ENCODE measurements at places on chromosomes 7 and 10.

DNA sequence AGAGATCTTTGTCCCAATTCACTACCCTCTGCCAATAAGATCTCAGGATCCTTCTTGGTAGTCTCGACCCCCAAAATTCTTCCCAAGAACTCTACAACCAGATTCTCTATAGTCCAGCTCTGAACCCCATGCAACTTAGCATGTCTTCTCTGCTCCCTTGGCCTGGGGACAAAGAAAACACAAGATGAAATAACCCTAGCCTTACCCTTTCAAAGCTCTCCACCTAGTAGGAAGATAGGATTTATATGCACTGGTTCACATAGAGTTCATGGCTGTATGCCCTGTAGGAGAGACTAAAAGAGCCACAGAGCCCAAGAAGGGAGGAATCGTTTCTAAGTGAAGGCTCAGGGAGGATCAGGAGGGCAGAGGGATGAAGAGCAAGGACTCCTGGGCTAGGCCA is 96.1 kb downstream of the PPP1R3C start:
- DNase-seq: no peak

- no peak for DNase-seq
Measured at GRCh38 chr10:59799421-59799820, 46.2 kb upstream of the MRLN start.

- DNase-seq: no peak
Measured at GRCh38 chr10:11125004-11125403, 107.3 kb downstream of the CELF2 start.

DNA sequence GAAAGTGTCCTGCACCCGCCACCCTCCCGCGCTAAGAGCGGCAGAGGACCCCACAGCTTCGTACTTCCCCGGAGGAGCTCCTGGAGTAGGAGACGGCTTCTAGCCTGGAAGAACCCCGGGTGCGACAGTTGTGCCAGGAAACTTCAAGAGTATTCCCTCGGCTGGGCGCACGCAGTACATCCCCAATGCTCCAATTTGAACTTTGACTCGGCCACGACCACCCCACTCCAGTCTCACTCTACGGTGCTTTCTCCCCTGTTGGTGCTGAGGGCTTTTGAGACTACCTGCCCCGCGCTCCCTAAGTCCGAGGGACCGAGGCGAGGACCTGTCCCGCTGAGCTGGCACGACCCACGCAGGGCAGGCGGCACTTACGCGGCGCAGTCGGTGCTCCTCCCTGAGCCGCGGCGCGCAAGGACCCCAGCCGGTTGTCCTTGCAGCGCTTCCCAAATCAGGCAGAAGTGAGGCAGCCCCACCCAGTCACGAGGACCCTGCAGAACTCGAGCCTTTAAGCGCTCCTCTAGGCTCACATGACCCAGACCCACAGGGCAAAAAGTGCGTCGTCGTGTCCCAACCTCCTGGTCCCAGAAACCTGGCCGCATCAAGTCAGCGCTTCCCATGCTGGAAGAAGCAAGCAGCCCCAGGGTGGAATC is at the start of gene CPVL:
Gene CPVL, minus strand, starts transcription at position 481 of the 650 bp plus-strand sequence. CDS start 25,476 bp downstream, outside the sequence.
- DNase-seq: no peak

DNA sequence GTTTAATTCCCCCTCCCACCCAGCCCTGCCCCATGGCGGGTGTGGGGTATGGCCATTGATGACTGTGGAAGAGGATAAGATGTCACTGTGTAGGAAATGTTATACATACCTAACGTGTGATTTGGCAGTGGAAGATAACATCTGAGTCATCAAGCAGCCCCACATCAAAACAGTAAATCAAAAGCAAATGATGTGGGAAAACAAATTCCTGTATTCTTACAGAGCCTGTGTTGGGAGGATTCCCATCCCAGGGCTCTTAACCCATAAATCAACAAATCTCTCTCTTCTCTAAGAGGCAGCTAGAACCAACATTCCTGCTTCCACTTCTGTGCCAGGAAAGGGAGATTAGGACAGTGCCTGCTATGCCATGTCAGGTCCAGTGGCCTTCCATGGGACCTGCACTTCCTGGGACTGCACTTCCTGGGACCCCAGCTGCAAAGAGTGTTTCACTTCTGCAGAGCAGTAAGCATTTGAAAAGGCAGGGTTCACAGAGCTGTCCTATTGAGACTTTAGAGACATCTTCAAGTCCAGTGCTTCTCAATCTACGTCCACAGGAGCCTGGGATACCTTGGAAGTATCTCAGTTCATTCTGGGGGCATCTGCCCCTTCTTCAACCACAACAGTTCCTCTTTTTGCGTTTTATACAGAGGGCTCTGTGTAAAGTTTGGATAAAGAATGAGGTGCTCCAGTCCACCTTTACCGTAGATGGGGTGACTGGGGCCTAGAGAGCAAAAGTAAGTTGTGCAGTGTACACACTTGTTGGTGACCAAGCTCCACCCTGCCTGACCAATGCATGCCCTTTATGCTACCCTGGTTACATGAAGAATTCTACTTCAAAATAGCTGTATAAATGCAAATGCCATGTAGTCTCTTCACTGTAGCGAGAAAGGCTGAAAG is 45.7 kb downstream of the ATXN7L1 start:
- DNase-seq: no peak

DNA sequence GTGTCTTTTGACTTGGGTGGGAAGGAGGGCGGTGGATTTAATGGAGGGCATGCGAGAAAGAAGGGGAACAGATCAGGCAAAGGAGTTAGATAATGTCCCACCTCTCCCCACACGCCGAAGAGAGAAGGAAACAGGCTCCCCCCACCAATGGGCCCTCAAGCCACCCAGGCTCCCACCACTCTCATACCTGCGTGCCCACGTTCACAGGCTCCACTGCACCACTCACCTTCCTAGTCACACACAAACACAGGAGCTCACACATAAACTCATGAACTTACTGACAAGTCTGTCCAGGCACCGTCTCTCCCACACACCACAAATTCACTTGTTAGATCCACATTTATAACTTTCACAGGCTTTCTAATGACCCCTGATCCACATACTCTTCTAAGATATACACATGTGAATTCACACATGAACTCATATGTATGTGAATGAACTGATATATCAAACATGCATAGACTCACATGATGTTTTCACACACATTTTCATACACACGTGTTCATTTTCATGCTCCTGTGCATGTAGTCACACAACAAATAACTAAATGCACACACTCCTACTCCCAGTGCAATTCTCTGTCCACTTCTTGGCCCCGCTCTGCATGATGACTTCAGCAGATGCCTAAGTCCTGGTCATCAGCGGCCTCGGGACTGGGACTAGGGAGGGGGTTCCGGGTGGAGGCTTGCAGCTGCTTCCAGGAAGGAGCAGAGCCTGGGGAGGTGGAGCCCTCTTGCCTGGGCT is 1.5 kb downstream of the LZTS2 start:
- DNase-seq: no peak
